ENCODE measurements at places on chromosomes 11 and 22. TPM values are rescaled to one million over a fixed set of nuclear protein-coding genes. Genes with fewer than 3 reads are reported as not detected.

GRCh38 chr22:36548606-36549005 lies 19.6 kb upstream of the EIF3D start:
- H3K27me3 ChIP-seq, result no peaks in the 10 kb centered on the region
- no peak overlapping the region for H3K27ac ChIP-seq
- no peak overlapping the region for H3K4me3 ChIP-seq
- no peak for DNase-seq
- peaks cover 47% of the 10 kb centered on the region for H3K4me1 ChIP-seq

GRCh38 chr11:119372260-119373058 lies 9.0 kb downstream of the USP2 start:
- no peak for DNase-seq
- H3K27ac ChIP-seq, result no peak overlapping the region
- H3K4me1 ChIP-seq, result no peaks in the 10 kb centered on the region
- H3K36me3 ChIP-seq, result no peaks in the 10 kb centered on the region
- H3K4me3 ChIP-seq, result no peak overlapping the region

The MRGPRX2 gene
- not detected for total RNA-seq

- H3K36me3 ChIP-seq, result peaks cover 48% of the 10 kb centered on the region
- H3K27me3 ChIP-seq, result no peaks in the 10 kb centered on the region
- DNase-seq, result no peak
- peaks cover 50% of the 10 kb centered on the region for H3K4me1 ChIP-seq
These were observed 682 bp downstream of the ATM start for GRCh38 chr11:108223348-108224149.
